ENCODE measurements at places on chromosomes 3 and 15. TPM values are rescaled to one million over a fixed set of nuclear protein-coding genes. Genes with fewer than 3 reads are reported as not detected.

Gene TICRR
- 0.22 TPM for polyA plus RNA-seq

Gene CSK
- polyA plus RNA-seq, result 244 TPM

Gene FAM131A
- polyA plus RNA-seq, result 12.4 TPM

Gene PLA1A
- polyA plus RNA-seq, result 0.80 TPM

Gene TKT
- polyA plus RNA-seq, result 110 TPM

Gene GTF2E1
- 6.7 TPM for polyA plus RNA-seq

Gene GADL1
- polyA plus RNA-seq, result 0.02 TPM

Gene DOCK3
- polyA plus RNA-seq, result 0.37 TPM

Gene AGBL1
- not detected for polyA plus RNA-seq

Gene CAND2
- polyA plus RNA-seq, result 0.88 TPM

Data from spleen (tissue), 13 donors.